Activated T-cell treated with anti-CD3 and anti-CD28 coated beads, Interleukin-2, amount 50 U/mL, for 72 hours (primary cell): ENCODE measurements at places on chromosomes 16 and 17. TPM values are rescaled to one million over a fixed set of nuclear protein-coding genes. Genes with fewer than 3 reads are reported as not detected.

- H3K27me3 ChIP-seq = peaks cover 38% of the 10 kb centered on the region
- no peaks in the 10 kb centered on the region for H3K4me1 ChIP-seq
- no peak overlapping the region for H3K27ac ChIP-seq
- H3K36me3 ChIP-seq = no peaks in the 10 kb centered on the region
- DNase-seq = no peak
These were observed 15.4 kb upstream of the NDEL1 start for GRCh38 chr17:8420041-8420934.

The SCGB1C2 gene
- total RNA-seq = not detected

The KRT39 gene
- total RNA-seq = not detected

DNA sequence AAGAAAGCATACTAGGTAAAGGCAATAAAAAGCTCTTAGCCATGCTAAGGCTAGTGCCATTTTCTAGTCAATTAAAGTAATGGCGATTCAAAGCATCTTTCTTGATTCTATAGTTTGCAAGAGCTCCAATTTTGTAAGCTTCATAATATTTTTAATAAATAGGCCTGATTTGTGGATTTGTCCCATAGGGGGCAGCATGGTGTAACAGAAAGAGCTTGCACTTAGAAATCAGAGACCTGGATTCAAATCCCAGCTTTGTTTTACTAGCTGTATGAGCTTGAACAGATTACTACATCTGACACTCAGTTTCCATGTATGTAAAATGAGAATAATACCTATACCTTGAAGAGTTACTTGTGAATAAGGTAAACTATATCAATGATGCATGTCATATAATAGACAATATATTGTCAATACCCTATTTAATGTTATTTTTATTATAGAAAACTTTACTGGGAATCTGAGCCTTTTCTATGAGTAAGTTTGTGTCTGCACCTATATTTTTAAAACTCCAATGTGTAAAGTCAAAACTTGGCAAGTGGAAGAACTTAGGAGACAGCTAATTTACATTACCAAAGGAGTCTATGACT is 93.6 kb upstream of the NOG start:
- H3K27ac ChIP-seq = no peak overlapping the region
- H3K36me3 ChIP-seq = no peaks in the 10 kb centered on the region
- no peak overlapping the region for H3K4me3 ChIP-seq
- H3K4me1 ChIP-seq = no peaks in the 10 kb centered on the region

- no peak overlapping the region for H3K27ac ChIP-seq
- H3K4me1 ChIP-seq = peaks cover 21% of the 10 kb centered on the region
- H3K27me3 ChIP-seq = no peaks in the 10 kb centered on the region
- peaks cover 3% of the 10 kb centered on the region for H3K36me3 ChIP-seq
These were observed 55.3 kb downstream of the PIGL start for GRCh38 chr17:16272111-16272840.

DNA sequence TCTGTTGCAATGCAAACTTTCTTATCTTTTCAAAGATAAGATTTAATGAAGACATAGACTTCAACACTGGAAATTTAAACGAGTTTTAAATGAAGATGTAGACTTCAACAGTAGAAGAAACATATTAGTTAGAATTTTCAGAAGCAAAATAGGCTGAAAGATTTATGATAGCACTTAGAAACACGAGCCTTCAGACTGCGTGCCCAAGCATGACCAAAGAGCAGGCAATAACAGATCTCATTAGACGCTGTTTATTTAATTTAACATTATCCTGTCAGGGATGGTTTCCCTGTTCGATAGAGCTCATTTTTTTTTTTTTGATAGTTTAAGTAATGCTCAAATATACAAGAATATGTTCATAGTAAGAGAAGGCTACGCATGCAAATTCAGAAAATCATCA is 604.7 kb upstream of the SOX9 start:
- no peak for DNase-seq
- H3K4me3 ChIP-seq = no peak overlapping the region
- no peaks in the 10 kb centered on the region for H3K36me3 ChIP-seq
